ENCODE measurements at places on chromosomes 7 and 10. TPM values are rescaled to one million over a fixed set of nuclear protein-coding genes. Genes with fewer than 3 reads are reported as not detected.

DNA sequence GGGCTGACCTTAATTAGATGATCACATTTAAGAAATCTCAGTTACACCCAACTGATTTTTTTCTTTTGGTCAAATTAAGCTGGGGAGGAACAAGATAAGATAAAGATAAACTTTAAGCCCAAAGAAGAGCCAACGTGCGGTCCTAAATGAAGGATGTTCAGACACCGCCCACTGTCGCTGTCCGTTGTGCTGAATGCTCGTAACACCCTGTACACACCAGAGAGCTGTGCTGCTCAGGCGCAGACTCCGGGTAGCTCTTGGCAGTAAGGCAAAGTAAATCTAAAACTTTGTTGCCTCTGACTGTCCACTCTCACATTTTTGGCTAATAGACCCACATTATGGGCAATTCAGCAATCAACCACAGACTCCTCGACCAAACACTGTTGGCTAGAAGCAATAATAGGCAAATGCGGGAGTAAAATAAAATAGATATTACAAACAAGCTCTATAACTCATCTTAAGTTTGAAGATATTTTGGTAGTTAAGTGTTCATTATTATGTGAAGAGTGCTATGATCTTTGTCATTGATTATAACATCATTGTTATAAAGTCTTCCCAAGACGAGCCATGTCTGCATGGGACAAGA is 57.1 kb downstream of the PLPP4 start:
- no peaks in the 10 kb centered on the region for H3K27me3 ChIP-seq
- peak; percentile 73 for DNase-seq
- no peak overlapping the region for H3K4me3 ChIP-seq
- no peak overlapping the region for H3K27ac ChIP-seq
- no peaks in the 10 kb centered on the region for H3K36me3 ChIP-seq

- no peak for DNase-seq
- H3K36me3 ChIP-seq = no peaks in the 10 kb centered on the region
- H3K27me3 ChIP-seq = no peaks in the 10 kb centered on the region
- peaks cover 25% of the 10 kb centered on the region for H3K4me1 ChIP-seq
- no peak overlapping the region for H3K27ac ChIP-seq
- H3K4me3 ChIP-seq = no peak overlapping the region
Measured at GRCh38 chr10:118948786-118949185, 80.7 kb upstream of the NANOS1 start.

The FGFR2 gene
- 2.1 TPM for total RNA-seq

The PDE1C gene
- total RNA-seq = 4.5 TPM

The SPDYE2B gene
- total RNA-seq = not detected

The DDC gene
- total RNA-seq = 0.09 TPM

The PRSS2 gene
- total RNA-seq = 0.09 TPM
